ENCODE measurements at places on chromosomes 6 and 20.

- no peak for DNase-seq
These were observed 404.1 kb upstream of the ID4 start for GRCh38 chr6:19432966-19433498.

DNA sequence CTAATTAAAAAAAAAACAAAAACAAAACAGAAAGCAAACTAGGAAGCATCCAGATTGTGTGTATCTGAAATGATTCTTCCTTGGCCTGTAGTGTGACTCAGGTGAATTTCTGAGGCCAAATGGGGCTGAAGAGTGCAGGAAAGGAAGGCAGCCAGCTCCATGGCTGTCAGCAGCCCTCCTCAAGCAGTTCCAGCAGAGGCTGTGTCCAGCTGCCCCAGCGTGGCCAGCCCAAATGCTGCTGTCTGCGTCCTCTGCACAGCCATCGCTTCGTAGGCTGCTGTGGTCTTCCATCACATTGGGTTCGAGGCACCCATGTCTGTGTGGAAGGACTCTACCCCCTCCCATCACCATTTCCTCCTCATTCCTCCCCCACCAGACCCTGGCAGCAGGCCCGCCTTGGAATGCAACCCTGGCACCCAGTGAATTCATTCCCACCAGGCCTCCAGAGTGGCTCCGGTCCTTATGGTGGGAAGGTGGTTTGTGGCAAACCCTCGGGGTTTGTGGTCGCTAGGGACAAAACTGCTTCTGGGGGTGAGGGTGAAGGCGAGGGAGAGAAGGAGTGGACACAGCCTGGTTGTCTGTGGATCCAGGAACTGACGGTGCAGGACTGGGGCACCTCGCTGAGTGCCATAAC is 81.5 kb downstream of the MYLK4 start:
- no peak for DNase-seq

DNA sequence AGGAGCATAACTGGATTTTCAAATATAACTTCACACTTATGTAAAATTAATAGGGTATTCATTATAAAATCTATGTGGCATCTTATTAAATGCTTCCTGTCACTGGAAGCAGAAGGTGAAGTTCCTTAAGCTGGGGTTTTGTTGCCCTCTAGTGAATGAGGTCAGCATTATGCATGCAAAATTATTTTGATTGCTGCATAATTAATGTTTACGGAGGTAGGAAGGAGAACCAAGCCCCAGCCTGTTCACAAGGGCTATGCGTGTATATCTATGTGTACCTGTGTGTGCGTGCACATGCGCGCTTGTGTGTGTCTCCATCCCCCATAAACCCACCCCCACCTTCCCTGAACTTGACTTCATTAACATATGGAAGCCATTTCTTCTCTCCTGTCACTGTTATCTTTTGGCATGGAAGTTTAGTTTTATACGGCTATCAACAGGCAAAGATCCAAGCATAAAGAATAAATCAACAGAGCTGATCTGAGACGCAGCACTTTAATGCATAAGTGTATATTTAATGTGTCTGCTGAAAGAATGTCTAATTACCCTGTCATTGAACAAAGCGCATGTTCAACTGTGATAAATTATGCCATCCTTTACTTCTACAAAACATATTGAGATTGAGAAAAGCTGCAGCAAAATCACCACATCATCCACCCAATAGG is 90.2 kb upstream of the CDH4 start:
- no peak for DNase-seq

DNA sequence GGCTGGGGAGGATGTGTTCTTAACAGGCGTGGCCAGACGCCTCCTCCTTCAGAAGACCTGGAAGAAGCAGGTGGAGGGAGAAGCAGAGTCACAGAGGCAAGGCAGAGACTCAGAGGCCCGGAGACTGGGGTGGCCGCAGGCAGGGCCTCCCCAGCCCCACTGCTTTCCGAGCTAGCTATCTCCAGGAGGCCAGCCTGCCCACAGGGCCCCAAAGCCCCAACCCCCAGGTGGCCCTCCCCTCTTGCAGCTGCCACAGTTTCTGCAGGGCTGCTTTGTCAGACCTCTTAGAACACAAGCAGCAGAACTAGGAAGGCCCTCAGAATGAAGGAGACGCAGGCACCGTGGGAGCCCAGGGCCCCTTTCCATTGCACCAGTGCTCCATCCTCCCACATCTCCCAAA is 69.0 kb upstream of the MLN start:
- peak; percentile 55 for DNase-seq

DNA sequence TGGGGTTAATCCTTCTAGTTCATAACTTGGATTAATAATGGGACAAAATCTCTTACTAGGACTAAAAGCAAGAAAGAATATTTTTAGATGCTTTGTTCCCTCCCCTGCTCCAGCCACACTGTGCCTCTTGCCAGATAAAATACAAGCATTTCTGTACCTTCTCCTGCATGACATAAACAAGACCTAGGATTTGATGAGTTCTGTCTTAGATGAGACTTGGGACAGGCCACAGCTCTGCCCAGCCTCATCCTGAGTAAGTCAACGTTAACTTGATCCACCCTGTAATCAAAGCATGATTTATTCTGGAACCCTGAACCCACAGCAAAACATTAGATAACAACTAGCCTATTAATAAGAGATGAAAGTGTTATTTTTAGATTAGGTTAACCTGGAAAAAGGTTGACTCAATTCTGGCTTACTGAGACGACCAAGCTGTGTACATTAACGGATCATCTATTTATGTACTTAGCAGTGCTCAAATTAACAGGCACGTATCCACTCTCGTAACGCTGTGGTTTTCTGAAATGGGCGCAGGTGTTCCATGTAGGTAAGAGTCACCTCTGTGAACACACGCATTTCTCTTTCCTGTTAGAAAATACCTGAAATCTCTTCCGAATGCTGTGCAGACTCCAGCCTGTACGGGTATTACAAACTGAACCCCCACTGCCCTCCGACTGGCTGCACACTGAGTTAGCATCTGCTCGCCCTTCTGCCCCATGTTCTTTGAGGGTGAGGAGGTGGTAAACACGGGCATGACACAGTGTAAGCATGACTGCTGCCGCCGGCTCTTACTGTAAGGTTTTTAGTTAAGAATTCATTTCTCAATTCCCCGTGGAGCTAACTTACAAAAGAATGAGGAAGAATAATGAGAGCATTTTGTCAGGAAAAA is 132.1 kb upstream of the FOXQ1 start:
- DNase-seq, result peak; percentile 83

- DNase-seq, result no peak
These were observed 99.0 kb downstream of the TAF4 start for GRCh38 chr20:61966492-61967244.

DNA sequence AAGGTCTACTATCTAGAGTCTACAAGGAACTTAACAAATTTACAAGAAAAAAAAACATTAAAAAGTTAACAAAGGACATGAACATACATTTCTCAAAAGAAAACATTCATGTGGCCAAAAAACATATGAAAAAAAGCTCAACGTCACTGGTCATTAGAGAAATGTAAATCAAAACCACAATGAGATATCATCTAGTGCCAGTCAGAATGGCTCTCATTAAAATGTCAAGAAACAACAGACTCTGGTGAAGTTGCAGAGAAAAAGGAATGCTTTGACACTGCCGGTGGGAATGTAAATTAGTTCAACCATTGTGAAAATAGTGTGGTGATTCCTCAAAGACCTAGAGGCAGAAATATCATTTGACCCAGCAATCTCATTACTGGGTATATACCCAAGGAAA is 48.3 kb downstream of the OGFRL1 start:
- no peak for DNase-seq

- no peak for DNase-seq
These were observed 8.5 kb downstream of the CD164 start for GRCh38 chr6:109373762-109374161.
